LNCaP clone FGC (cell line): ENCODE measurements at places on chromosomes 2 and 18.

DNA sequence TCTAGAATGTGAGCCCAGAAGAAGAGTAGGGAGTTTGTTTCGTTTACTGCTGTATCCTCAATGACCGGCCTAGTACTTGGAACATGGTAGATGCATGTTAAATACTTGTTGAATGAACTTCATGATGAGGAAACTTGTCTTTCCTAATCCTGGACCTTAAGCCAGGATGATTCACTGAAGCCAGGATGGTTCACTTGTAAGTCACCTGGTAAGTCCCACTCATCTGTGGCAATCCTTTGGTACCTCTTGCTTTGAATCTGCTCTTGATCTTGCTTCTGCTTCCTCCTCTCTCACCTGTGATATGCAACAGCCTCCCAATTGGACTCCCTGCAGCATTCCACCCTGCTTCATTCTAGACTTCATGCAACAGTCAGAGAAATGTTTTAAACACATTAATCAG lies 43.6 kb downstream of the QPCT start:
- no peak for DNase-seq

- no peak for DNase-seq
These were observed 259.3 kb downstream of the ZNF407 start for GRCh38 chr18:74856928-74857327.

GRCh38 chr2:32108111-32108510 lies 44.8 kb downstream of the SPAST start:
- DNase-seq: no peak

DNA sequence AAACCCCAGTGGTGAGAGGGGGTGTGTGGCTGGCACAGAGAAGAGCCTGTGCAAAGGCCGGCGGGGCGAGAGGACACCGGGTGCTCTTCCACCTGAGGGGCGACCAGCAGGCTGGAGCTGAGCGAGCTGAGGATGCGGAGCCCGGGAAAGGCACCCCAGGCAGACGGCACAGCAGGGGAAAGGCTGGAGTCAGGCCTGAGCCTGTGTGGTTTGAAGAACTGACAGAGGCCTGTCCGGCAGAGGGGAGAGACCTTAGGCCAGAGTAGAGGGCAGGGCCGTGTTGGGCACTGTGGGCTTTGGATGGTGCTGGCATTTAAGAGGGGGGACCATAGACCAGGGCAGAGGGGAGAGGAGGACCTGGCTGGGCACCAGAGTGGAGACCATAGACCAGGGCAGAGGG lies 149.8 kb downstream of the RTP5 start:
- no peak for DNase-seq

DNA sequence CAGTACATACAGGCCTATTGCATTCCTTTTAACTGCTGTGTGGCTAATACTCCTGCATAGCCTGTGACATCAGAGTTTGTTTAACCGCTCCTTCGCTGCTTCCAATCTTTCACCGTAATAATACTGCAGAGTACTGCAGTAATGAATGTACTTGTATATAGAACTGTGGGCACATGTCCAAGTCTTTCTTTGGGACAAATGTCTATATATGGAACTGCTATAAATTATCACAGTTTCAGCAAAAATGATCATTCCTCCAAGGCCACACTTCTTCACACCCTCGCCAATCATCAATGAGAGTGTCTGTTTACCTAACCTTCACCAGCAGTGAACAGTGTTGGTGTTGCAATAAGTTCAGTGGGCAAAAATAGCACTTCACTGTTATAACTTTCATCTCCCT lies 230.4 kb downstream of the SP3 start:
- no peak for DNase-seq

DNA sequence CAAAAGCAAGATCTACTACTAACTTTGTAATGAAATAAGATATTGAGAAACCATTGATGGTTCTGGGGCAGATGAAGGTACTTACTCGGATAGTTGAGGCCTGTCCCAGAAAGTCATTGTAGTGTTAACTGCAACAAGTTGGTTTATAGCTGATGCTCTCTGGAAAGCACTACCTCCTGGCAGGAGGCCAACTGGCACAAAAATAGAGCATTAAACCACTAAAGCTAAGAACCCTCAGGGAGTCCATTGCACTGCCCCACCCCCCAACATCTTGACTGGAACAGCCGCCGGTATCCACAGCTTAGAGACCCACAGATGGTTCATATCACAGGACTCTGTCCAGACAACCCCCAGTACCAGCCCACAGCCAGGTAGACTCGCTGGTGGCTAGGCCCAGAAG lies 552.5 kb upstream of the CRIM1 start:
- no peak for DNase-seq

DNA sequence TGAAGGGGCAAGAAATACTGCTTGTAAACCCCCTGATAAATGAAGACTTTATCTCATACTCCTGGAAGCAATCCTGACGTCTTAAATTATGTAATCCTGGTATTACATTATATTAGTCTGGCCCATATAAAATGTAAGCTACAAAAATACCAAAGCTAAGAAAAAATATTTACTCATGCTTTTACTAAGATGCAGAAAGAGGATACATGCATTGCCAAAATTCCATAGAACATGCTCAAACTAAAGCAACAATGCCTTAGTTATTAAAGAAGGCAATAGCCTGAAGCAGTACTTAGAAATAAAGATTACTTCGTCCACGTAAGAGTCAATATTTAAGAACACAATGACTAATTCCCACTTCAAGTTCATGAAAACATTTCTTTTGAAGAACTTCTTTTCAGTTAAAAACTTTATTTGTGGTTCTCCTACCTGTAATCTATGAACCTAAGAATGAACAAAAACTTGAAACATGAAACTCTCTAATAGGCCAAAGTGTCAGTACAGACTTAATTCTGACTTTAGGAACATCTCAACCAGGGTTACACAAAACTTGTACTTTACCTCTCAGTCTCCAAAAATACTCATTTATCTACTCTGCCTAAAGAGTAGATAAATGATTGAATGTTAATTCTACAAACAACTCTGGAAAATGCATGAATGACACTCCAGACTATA lies 117.3 kb downstream of the THADA start:
- no peak for DNase-seq

- no peak for DNase-seq
These were observed 82.1 kb upstream of the TANK start for GRCh38 chr2:161078211-161078539.

DNA sequence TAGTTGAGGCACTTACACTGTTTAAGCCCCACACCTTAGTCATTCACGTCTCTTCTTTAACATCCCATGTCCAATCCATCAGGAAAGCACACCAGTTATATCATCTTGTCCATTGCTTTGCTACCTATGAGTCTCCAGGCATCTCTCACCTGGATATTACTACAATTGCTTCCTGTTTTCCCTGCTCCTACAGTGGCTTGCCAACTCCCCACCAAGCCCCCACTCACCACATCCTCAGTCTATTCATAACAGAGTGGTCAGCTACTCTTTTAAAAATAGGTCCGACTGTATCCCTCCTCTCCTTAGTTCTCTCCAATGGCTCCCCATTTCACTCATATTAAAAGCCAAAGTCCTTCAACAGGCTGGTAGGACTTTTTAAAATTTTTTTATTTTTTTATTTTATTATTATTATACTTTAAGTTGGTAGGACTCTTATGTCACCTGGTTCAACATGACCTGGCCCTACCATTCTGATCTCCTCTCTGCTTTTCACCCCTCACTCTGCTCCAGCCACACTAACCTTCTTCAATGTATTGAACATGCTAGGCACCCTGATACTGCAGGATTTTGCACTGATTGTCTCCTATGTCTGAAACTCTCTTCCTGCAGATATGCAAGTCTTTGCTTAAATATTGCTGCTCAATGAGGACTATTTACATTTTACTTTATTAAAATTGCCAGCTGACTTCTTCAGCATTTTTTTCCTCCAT lies 253.2 kb downstream of the CYRIA start:
- DNase-seq: no peak

GRCh38 chr2:237867465-237867864 lies 8.0 kb downstream of the RAMP1 start:
- DNase-seq: no peak

GRCh38 chr2:190589008-190589407 lies 54.5 kb upstream of the NEMP2 start:
- no peak for DNase-seq
